ENCODE measurements at places on chromosomes 7 and 10.

DNA sequence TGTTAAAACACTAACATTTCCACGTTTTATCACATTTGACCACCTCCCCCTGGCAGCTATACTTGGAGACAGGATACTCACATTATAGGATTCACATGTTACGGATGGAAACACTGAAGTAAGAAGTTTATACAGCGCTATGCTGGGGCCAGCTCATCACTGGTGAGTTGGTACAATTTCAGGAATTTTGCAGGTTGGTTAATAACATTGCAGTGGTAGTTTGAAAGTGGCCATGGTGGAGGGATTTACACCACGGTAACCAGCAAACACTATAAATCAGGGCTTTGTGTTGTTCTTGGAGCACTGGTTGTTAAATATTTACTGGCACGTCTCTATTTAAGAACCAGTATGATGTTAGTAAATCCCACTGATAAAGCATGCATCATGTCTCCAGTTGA, 174.0 kb downstream of the GFRA1 start:
- DNase-seq: no peak

DNA sequence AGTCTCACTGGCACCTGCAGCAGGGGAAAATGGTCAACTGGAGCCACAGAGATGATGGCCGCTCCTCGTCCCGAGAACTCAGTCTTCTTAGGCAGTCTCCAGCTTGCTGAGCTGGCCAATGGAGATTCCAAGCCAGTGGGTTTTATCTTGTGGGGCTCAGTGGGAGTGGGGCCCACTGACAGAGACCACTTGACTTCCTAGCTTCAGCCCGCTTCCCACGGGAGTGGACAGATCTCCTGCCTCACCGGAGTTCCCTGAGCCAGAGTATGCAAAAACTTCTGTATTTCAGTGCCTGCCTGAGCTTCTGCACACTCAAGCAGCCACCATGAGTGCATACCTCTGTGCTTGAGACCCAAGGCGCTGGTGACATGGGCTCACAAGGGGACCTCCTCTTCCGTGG, 105.8 kb downstream of the ZWINT start:
- no peak for DNase-seq

- DNase-seq: no peak
Observed at GRCh38 chr10:69474742-69475432, 23.6 kb downstream of the TSPAN15 start.

DNA sequence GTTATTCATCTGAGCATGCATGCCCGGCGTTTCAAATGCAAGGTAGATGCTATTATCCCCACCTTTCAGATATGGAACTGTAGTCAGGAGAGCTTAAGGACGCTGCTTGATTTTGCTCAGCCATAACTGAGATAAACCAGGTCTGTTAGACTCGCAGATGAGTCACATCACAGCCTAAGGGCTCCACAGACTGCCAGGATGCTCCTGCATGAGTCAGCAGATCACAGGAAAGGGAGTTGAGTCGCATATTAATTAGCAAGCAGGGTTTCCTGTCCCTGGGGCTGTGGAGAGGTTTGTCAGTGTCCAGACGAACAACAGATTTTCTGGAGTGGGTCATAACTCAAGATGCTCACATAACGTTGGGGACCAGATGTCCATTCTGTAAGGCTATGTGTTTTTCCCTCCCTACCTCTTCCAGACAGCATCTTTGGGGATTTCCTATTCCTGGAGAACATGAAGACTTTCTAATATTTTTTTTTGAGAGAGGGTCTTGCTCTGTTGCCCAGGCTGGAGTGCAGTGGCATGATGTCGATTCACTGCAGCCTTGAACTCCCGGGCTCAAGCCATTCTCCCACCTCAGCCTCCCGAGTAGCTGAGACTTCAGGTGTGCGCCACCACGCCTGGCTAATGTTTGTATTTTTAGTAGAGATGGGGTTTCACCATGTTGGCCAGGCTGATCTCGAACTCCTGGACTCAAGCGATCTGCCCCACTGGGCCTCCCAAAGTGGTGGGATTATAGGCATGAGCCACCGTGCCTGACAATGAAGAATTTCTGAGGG, 36.7 kb downstream of the PFKFB3 start:
- DNase-seq: no peak

- no peak for DNase-seq
Observed at GRCh38 chr7:134630893-134631292, 15.8 kb upstream of the BPGM start.

Data from NCI-H1417 treated with DMSO at 0.1 percent for 48 hours (cell line).